Bronchial epithelial cell (primary cell): ENCODE measurements at places on chromosomes 1 and 21. TPM values are rescaled to one million over a fixed set of nuclear protein-coding genes. Genes with fewer than 3 reads are reported as not detected.

- DNase-seq, result no peak
These were observed 64.7 kb upstream of the NFIA start for GRCh38 chr1:61017651-61018050.

CHRM3 gene
- 1.0 and 1.6 TPM in 2 replicates for total RNA-seq

NRDC gene
- 67.4 and 71.7 TPM in 2 replicates for total RNA-seq

GRCh38 chr1:224092601-224093000 lies 21.3 kb upstream of the FBXO28 start:
- no peak for DNase-seq

- peak; percentile 93 for DNase-seq
These were observed 58.5 kb downstream of the EXTL2 start for GRCh38 chr1:100835866-100836842.

SELP gene
- not detected in 2 replicates for total RNA-seq

DNA sequence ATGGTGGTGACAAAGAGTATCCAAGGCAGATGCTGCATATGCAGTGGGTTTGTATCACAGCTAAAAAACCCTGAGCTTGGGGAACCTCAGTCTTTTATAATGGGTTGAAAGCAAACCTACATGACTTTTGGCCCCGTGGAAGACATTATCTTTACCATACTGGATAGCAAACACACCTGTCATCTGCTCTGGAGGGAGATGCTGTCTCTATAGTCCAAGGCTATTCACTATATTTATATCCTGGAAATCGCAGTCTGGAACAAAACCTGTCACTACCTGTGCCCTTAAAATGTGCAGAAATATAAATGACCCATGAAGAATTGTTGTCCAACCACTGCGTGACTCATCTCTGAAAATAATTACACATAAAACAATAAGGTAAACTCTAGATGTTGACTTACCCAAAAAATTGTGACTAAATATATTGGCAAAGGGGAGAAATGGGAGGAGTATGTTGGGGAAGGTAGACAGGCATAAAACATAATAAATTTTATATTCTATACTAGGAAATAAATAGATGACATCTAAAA lies 121.0 kb upstream of the CXADR start:
- DNase-seq, result peak; percentile 60

DNA sequence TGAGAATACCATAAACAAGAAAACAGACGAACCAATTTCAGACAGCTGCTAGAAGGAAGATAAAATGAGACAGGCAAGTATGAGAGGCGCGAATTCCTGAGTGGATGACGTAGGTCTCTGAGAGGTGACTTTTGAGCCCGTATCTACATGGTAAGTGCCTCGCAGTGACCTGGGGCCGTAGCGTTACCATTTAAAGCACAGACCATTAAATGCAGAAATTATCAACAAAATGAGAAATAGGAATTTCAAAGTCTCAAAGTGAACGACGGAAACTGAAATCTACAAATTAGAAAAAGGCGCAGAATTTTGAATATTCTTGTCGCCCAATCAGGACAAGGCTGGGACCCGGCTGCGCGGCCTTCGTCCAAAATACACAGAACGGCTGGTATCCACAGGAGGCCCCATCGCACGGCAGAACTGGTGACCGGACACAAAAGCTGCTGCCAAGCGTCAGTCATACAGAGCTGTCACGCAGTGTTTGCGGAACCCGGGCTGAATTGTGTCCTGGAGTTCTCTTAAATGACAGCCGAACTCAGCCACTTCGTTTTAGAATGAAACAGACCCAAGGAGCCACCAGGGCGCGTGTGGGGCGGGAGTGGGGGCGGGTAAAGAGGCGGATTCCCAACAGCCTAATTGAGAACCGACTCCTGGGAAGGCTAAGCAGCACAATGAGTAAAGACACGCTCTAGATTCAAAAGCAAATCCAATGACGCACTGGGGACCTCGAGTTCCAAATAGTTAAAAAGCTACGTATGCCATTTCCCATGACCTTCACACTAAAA lies 13.8 kb upstream of the BOLA1 start:
- peak; percentile 47 for DNase-seq

- no peak for DNase-seq
These were observed 41.3 kb downstream of the TBCE start for GRCh38 chr1:235408503-235408960.

GRCh38 chr1:46699666-46700065 lies 19.2 kb downstream of the EFCAB14 start:
- DNase-seq, result no peak

- DNase-seq, result no peak
These were observed 62.1 kb downstream of the B3GALT5 start for GRCh38 chr21:39674801-39675200.

DNA sequence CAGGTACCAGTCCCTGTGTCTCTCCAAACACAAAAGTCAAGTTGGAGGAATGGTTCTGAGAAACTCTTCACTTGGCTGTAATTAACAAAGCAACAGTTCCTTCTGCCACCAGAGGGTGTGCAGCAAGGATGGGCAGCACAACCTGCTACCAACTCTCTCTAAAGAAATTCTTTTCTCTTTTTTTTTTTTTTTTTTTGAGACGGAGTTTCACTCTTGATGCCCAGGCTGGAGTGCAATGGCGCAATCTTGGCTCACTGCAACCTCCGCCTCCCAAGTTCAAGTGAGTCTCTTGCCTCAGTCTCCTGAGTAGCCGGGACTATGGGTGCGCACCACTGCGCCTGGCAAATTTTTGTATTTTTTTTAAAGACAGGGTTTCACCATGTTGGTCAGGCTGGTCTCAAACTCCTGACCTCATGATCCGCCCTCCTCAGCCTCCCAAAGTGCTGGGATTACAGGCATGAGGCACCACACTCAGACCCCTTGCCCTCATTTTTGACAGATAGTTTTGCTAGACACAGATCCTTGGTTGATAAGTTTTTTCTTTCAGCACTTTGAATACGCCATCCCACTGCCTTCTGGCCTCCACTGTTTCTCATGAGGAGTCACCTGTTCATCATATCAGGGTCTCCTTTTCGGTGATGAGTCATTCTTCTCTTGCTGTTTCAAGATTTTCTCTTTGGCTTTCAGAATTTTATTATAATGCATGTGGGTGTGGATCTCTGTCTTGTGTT lies 12.1 kb upstream of the DEGS1 start:
- DNase-seq, result peak; percentile 46

DNASE2B gene
- total RNA-seq, result not detected in 2 replicates

GRCh38 chr1:60747353-60747752 lies 335.0 kb upstream of the NFIA start:
- no peak for DNase-seq

DNA sequence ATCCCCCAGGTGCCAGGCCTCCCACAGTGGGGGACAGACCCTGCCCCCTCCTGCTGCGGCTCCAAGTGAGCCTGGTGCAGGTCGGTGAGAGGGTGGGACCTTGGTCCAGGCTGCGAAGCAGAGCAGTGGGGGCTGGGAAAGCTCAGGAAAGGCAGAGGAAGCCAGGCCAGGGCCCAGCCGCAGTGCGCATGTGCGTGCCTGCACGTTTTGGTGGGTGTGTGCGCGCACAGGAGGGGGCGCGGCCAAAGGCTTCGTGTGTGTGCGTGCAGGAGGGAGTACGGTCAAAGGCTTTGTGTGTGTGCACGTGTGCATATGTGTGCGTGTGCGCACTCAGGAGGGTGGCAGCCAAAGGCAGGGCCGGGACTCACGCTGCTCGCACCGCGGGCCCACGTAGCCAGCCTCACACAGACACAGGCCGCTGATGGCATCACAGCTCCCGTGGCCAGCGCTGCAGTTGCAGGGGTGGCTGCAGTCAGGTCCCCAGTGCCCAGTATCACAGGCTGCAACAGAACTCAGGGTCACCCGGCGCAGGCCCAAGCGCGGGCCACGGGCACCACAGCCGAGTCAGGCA lies 45.9 kb downstream of the ARHGEF16 start:
- no peak for DNase-seq

STPG1 gene
- 5.3 and 6.8 TPM in 2 replicates for total RNA-seq

- no peak for DNase-seq
These were observed 258.5 kb downstream of the BACH1 start for GRCh38 chr21:29557200-29557599.

GRCh38 chr1:211635597-211636205 lies 39.7 kb downstream of the NEK2 start:
- no peak for DNase-seq

CRYBG2 gene
- total RNA-seq, result 19.5 and 67.7 TPM in 2 replicates

GRCh38 chr1:169339773-169340172 lies 27.8 kb downstream of the NME7 start:
- DNase-seq, result no peak

VWA5B1 gene
- not detected in 2 replicates for total RNA-seq

DNA sequence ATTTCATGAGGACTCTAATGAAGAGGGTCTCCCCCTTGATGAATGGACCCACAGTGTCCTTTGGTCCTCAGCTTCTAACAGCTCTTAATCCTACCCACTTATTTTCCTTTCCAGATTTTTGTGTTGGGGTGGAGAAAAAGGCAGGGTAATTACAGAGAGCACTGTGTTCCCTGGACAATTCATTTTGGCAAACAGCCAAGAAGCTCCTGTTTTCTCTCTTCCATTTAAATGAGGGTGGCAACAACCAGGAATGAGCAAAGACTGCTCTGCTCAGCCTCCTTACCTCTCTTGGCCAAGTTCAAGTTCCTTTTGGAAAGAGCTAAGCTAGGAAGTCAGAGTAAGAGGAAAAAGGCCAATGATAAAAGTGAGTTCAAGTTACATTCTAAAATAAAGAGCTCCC lies 11.9 kb downstream of the XKR8 start:
- DNase-seq, result no peak

DNA sequence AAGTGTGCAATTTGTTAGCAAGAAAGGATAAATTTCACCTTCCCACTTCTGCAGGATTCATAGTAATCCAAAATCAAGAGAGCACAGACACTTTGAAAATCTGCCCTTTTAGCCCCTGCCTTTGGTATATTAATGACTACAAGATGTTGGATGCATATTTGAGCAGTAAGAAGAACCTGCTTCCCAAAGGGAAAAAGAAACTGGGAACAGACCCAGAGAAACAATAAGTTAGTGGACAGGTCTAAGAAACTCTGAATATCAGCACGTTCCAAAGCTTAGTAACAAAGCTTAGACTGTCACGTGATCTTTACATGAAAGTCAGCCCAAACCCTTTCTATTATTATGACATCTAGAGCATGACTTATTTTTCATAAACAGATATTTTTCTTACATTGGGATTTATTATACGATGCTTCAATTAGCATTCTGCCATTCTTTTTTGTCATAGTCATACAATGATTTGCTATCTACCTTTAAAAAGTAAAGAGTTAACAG lies 390.9 kb upstream of the ADGRL2 start:
- DNase-seq, result no peak

DNA sequence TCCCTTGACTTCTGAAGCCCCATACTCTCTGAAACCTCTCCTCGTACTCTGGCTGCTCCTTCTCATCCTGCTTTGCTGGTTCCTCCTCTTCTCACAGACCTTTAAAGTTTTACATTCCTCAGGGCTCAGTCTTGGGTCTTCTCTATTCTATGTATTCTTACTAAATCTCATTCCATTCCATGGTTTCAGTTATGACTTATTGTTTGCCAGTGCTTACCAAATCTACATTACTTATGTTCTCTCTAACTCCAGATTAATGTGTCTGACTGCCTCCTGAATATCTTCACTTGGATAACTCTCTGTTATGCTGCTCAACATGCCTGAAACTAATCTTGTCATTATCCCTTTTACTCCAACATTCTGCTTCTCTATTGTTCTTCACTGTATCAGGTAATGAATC lies 5.4 kb upstream of the SLC35D1 start:
- peak; percentile 33 for DNase-seq

DNA sequence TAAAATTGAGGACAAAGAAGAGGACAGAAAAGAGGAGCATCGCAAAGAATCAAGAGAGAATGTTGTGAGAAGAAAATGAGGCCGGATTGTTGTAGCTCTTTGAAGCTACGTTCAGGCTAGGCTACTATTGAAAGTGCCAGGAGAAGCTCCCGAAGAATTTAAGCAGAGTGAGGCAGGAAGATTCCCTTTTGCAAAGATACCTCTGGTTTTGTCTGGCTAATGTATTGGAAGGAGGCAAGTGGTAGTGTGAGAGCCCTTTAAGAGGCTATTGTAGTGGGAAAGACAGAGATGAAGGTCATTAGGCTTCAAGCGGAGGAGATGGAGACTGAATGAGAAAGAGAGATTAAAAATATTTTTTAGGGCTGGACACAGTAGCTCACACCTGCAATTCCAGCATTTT lies 476.9 kb upstream of the ADGRL2 start:
- no peak for DNase-seq

DNA sequence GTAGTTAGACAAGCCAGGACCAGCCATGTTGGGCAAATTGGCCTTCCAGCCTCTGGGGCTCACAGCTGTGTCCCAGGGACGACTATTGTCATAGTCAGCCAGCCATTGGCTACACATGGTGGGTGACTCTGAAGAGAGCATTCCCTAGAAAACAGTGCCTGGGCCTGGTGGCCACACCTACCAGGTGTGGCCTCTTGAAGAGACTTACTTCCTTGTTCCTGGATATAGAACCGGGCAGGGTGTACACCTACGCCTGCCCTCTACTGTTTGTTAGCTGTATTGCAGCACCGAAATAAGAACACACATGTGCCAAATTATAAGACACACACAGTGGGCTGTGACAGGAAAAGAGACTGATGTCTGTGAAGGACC lies 134.6 kb upstream of the ARHGEF16 start:
- DNase-seq, result peak; percentile 68

GRCh38 chr1:42962641-42963377 lies 4.1 kb upstream of the SLC2A1 start:
- peak; percentile 84 for DNase-seq

DNA sequence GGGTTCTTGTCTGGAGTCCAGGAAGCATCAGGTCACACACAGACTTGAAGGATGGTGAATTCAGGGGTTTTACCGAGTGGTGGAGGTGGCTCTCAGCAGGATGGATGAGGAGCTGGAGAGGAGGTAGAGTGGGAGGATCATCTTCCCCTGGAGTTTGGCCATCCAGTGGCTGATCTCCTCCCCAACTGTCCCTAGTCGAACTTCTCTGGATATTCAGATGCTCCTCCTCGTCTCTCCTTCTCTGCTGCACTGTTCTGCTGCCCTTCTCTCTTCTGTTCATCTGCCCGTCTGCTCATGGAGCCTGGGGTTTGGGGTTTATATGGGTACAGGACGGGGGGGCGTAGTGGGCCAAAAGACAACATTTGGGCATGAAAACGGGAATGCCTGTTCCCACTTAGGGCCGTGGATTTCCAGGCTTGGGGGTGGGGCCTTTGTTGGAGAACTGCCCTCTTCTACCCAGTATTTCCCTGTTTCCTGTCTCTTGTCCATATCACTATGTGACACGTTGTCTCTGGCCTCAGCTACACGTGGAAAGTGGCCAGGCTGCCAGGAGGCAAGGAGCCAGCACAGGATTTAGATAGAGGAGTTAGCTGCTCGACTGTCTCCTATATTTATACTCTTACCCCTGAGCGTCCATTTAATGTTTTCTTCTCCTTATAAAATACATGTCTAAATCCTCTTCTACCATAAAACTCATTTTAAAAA lies 76.7 kb downstream of the SIPA1L2 start:
- no peak for DNase-seq

- DNase-seq, result no peak
These were observed 338.6 kb downstream of the PAPPA2 start for GRCh38 chr1:176801514-176802020.

GRCh38 chr1:246836209-246836966 lies 95.4 kb downstream of the AHCTF1 start:
- peak; percentile 21 for DNase-seq

CTTNBP2NL gene
- 5.3 and 9.5 TPM in 2 replicates for total RNA-seq

NTNG1 gene
- total RNA-seq, result 2.4 and 5.4 TPM in 2 replicates

RNF223 gene
- 9.0 and 14.6 TPM in 2 replicates for total RNA-seq

DPYD gene
- total RNA-seq, result 1.6 and 2.7 TPM in 2 replicates

- no peak for DNase-seq
These were observed 11.8 kb downstream of the AHCTF1 start for GRCh38 chr1:246919902-246920301.

- no peak for DNase-seq
These were observed 417.0 kb upstream of the ESRRG start for GRCh38 chr1:217140041-217140901.

- peak; percentile 47 for DNase-seq
These were observed 106.9 kb upstream of the LYPLAL1 start for GRCh38 chr1:219066631-219067349.

SLFNL1 gene
- under 0.01 and 0.26 TPM in 2 replicates for total RNA-seq

LY9 gene
- under 0.01 TPM in 1 of 2 replicates, not detected in the other for total RNA-seq
